ENCODE measurements at places on chromosomes 5 and 9.

DNA sequence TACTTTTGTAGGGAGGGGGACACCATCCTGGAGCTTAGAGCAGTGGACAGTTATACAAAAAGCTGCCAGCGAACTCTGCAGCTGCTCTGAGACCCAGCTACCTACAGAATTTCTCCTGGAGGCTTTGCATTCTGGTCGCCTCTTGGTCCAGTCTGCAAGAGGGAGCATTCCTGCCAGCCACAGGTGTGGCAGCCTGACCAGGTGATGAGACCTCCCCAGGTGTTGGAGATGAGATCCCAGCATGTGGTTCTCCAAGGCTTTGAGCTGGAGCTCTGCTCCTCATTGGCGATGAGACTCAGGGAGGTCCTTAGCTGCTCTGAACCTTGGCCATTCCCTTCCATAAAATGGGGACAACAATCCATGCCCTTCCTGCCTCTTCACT is 69.3 kb downstream of the RGS3 start:
- DNase-seq: no peak

- peak; percentile 68 for DNase-seq
Observed at GRCh38 chr9:91424403-91425176, 958 bp upstream of the NFIL3 start.

DNA sequence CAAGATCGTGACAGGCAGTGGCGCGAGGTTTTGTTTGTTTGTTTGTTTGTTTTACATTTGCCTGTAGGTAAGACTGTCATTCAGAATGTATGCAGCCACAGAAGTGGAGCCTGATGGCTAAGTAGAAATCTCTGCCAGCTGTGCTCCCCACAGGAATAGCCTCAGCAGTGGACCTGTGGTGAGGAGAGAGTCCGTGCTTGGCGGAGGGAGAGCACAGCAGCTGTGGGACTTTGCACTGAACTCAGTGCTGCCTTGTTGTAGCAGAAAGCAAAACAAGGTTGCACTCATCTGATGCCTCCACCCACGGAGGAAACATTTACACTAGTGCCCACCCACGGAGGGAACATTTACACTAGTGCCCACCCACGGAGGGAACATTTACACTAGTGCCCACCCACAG is 4.4 kb upstream of the ZNF782 start:
- DNase-seq: no peak

DNA sequence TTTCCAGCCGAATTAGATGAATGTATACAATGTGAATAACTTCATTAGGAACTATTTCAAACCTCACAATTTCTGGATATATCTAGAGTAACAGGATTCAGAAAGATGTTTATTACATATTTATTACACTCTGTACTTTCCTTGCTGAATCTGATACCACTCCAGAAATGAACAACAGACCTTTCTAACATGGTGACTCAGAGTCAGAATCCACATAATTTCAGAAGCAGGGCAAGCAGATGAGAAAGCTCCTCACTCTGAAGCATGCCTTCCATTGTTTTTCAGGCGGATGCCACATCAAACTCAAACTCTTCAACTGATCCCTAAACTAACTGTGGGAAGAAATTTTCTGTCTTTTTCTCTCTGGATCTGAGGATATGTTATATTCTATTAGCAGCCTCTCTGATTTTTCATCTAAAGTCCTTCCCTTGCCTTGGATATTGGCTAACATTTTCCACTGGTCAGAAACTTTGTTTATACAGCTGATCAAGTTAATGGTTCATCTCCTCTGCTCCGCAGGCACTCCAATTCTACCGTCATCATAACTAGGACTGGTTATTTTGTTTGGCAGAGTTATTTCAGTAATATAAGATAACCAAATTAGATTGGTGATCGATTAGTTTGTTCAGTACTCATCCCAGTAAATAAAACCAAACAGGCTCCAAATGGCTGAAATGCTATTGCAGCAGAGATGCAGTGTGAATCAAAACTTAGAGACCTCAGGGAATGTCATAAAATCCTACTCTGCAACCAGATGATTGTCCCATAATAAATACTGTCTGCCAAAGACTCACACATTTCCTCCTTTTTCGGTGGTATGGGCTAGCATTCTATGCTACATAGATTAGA is 556.0 kb downstream of the EBF1 start:
- no peak for DNase-seq

- no peak for DNase-seq
Observed at GRCh38 chr5:103013933-103014552, 105.9 kb downstream of the GIN1 start.

DNA sequence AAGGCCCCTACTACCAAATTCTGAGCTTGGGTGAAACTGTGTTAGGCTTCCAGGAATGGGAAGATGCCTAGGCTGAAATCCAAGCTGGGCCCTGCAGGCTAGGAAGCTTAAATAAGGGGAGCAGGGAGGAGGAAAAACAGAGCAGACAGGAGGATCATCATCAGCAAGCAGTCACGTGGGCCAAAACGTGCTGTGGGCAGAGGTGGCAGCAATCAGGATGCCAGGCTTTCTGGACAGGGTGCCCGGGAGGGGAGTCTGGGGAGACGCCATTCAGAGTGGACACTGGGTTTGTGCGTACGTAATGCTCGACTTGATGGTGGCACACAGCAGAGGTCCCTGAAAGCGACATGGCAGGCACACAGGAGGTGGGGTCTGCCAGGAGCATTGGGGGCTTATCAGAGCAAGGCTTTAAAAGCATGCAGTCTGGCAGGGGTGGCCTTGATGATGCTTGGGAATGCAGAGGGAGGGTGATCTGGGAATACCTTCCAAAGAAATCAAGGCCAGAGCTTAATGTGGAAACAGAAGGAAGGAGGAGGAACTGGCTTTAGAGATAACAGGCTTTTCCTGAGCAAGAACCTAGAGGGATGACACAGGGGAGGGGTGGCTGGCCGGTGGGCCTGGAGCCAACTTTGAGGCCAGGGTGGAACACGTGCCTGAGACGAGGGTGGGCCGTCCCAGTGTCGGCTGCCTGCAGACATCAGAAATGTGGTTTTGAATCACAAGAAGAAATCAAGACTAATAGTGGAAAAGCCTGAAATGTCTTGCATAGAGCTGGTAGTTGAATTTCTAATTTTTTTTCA is 212.5 kb downstream of the GADD45G start:
- no peak for DNase-seq
